ENCODE measurements at places on chromosomes 2 and 18.

- no peak for DNase-seq
Observed at GRCh38 chr2:152678808-152679207, 38.5 kb downstream of the PRPF40A start.

- DNase-seq, result no peak
Observed at GRCh38 chr2:69623236-69623635, 20.3 kb downstream of the AAK1 start.

GRCh38 chr18:48657447-48658120 lies 118.8 kb downstream of the CTIF start:
- DNase-seq, result no peak

DNA sequence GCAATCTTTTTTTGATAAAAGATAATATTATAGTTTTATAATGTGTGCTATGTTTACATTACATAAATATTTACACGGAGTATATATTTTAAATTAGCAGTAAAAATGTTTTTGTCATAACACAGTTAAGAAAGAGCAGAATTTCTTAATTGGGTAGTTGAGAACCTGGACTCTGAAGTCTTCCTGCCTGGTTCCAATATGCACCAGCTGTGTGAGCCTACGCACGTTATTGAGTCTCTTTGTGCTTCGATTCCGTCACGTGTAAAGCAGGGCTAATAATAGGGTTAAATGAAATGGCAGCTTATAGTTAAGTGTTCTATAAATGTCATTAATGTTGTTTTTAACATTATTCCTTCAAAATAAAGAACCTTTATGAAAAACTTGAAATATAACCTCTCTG lies 1.2 kb upstream of the CCDC88A start:
- no peak for DNase-seq

DNA sequence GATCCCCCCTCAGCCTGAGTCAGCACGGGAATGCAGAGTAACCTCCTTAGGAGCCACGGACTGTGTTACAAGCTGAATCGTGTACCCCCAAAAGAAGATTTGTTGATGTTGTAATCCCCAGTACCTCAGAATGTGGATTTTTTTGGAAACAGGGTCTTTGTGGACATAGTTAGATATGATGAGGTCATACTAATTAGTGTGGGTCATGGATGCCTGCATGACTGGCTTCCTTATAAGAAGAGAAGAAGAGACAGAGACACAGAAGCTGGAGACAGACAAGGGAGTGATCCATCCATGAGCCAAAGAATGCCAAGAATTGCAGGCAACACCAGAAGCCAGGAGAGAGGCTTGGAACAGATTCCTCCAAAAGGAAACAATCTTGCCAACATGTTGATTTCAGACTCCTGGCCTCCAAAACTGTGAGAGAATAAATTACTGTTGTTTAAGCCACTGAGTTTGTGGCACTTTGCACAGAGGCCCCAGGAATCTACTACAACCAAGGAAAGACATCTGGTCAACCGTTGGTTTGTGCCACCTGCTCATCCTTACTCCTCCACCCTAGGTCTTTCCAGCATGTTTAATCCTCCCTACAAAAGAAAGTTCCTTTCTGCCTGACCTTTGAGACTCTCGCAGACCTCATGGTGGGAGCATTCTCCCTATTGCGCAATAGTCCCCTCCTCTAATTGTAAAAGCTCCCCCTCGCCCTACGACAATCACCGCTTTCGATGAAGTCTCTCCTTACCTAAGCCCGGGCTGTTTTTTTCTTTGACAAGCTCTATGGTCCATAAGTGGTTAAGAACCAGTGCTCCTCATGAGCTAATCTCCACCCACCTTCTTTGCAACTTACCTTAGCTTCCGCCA lies 91.6 kb downstream of the DNER start:
- DNase-seq, result no peak

DNA sequence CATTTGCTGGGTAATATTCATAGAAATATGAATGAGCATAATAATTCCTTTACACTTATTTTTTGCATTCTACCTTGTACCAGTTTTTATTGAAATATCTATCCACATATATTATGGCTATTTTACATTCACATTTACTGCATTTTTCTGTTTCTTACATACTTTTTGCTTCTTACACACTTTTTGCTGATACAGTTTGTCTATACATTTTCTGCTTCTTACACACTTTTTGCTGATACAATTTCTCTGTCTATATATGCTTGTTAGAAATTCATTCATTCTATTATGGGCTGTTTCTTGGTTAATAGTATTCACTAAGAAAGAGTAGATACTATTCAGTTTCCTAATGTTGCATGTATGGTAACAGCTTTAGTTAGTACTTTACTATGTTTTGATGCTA lies 16.9 kb upstream of the STAMBP start:
- no peak for DNase-seq

- DNase-seq, result no peak
Observed at GRCh38 chr2:186309901-186310300, 176.2 kb upstream of the ZC3H15 start.

GRCh38 chr18:54020966-54021365 lies 203.5 kb downstream of the MBD2 start:
- no peak for DNase-seq

Measured in sciatic nerve (tissue), 2 donors.